ENCODE measurements at places on chromosomes 7 and 10.

GRCh38 chr7:33804140-33804660 is 101.1 kb upstream of the BMPER start:
- DNase-seq = no peak

DNA sequence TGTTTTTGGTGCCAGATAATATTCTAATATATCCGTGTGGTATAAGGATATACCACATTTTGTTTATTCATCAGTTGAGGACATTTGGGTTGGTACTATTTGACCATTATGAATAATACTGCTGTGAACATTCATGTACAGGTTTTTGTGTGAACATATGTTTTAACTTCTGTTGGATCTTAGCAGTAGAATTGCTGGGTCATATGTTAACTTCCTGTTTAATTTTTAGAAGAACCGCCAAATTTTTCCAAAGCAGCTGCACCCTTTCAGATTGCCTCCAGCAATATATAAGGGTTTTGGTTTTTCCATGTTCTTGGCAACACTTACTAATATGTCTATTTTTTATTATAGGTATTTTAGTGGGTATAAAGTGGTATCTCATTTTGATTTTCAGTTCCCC is 22.8 kb downstream of the VPS26A start:
- no peak for DNase-seq

- no peak for DNase-seq
Observed at GRCh38 chr7:151599401-151600227, 79.9 kb upstream of the RHEB start.

- DNase-seq = peak; percentile 66
Observed at GRCh38 chr10:69089638-69090599, 2.0 kb downstream of the SRGN start.

DNA sequence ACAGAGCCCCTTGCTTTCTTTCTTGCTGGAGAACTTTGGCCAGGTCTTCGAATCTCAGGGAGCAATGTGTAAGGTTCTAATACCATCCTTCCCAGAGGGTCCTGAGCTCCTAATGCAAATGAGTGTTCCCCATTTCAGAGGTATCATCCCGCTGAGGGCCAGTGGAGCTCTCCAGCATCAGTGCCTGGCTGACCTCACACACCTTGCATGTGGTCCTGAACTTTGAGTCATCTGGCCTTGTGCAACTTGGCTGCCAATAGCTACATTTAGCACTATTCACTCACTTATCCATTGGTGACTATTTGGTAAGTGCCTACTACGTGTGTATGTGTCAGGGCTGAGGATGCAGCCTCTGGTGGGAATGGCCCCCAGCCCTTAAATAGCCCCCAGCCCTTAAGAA is 48.4 kb upstream of the HABP2 start:
- no peak for DNase-seq

DNA sequence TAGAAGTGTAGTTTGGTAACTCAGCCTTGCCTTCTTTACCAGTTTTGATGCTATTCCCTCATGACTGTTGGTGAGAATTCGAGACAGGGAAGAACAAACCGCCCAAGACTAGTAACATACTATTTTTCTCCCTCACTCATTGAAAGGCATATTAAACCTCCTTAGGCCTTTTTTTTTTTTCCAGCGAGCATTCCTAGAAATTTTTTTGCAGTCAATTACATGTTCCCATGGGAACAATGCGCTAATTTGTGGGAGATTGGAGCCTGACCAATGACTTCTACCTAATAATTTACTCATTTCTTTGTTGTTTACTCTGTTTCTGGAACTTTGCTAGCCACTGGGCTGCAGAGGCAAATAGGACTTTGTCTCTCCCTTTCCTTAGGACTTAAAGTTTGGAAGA is 6.0 kb downstream of the VPS50 start:
- DNase-seq = no peak

DNA sequence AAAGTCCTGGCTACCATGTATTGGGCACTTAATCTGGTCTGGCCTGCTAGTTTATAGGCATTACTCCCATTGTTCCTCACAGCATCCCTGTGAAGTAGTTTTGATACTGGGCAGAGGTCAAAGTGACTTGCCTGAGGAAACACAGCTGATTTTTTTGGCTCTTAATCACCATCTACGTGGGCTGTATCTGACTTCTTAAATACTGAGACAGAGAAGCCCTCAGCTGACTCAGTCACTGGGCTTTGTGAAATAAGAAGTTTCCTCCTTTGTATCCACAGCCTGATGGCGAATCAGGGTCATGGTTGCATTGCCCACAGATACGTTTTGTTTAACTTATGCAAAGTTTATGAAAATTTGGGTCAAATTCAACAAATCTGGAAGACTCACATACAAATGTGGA is 13.2 kb downstream of the TACR2 start:
- no peak for DNase-seq

GRCh38 chr10:1049425-1049958 is 573 bp upstream of the IDI1 start:
- no peak for DNase-seq

DNA sequence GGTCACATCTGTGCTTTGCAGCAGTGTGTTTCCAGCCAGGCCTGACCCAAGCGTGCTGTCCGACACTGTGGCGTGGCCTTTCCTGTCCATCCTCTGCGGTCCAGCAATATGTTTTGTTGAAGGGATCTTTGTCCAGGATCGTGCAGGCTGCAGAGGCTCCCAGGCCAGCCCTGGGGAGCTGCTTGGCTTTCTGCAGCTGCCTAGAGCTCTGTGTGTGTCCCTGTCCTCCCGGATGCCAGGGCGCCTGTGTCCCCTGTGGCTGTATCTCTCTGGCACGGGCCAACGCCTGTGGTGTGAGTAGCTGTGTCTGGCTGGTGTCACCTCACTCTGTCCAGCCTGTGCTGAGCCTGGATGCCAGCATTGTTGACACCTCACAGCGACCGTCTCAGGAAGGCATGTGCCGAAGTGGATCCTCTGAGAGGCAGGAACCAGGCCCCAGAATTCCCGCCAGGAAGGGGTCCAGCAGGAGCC is 94.5 kb downstream of the INPP5A start:
- no peak for DNase-seq

DNA sequence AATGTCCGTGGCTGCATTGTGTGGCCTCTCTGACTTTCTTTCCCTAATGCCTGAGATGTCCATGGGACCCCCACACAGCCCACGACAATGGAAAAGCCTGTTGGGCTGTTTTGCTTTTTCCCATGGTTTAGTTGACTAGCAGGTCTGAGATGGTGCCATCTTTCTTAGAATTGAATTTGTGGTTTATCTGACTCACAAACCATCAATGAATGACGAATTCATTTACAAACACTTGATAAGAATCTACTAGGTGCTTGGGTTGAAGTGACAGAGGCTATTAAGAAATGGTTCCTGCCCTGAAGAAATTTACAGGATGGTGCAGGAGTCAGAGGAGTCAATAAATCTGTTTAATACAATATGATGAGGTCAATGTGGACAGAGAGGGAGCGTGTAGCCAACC is 75.4 kb downstream of the OTUD1 start:
- DNase-seq = no peak

DNA sequence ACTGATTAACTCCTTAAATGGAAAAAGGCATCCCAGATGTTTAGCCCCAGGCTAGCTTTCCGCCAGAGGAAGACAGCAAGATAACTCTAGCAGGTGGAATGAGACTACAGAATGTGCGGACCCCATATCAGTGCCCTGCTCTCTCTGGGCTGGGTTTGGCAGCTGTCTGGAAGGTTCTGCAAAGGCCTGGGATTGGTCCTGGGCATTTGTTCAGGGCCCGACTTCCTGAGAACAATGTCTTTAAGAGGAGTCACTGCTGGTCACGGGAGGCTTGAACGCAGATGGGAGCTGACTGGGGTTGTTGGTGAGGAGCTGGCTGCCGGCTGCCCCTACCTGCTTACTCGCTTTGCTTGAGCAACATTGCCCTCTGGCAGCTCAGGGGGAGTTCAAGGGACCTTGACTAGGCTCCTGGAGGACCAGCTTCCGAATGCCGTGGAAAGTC is 130.6 kb upstream of the BTBD16 start:
- no peak for DNase-seq
